Dermis lymphatic vessel endothelial cell (primary cell): ENCODE measurements at places on chromosomes 1 and 21. TPM values are rescaled to one million over a fixed set of nuclear protein-coding genes. Genes with fewer than 3 reads are reported as not detected.

The HORMAD1 gene
- 0.11 and 0.17 TPM in 2 replicates for total RNA-seq

The CFAP107 gene
- under 0.01 TPM in 1 of 2 replicates, not detected in the other for total RNA-seq

The ELAPOR1 gene
- under 0.01 TPM in 2 replicates for total RNA-seq

The S100A7A gene
- not detected in 2 replicates for total RNA-seq

The CAMK1G gene
- not detected in 2 replicates for total RNA-seq

The RNF223 gene
- not detected in 2 replicates for total RNA-seq

The ANKRD34A gene
- under 0.01 TPM in 2 replicates for total RNA-seq

The TRAF5 gene
- total RNA-seq, result 7.2 and 13.5 TPM in 2 replicates

The TEX38 gene
- not detected in 2 replicates for total RNA-seq

The PALMD gene
- 8.0 and 15.1 TPM in 2 replicates for total RNA-seq

The COL24A1 gene
- total RNA-seq, result not detected in 2 replicates

The GJA5 gene
- total RNA-seq, result under 0.01 and 0.09 TPM in 2 replicates

The TAL1 gene
- 72.0 and 121 TPM in 2 replicates for total RNA-seq

The DUSP10 gene
- total RNA-seq, result 5.7 and 7.6 TPM in 2 replicates

The CNIH3 gene
- total RNA-seq, result 1.8 and 2.3 TPM in 2 replicates

The ANKRD65 gene
- total RNA-seq, result 0.11 and 0.34 TPM in 2 replicates

The PLEKHN1 gene
- total RNA-seq, result 0.11 and 0.17 TPM in 2 replicates

The ATP1A4 gene
- total RNA-seq, result not detected in 2 replicates

The GSTM3 gene
- 41.9 and 88.1 TPM in 2 replicates for total RNA-seq

The LCE2A gene
- total RNA-seq, result not detected in 2 replicates

The S100A7 gene
- total RNA-seq, result not detected in 2 replicates

The ATP6V1G3 gene
- total RNA-seq, result 0.22 TPM in 1 of 2 replicates, not detected in the other

The GABRD gene
- total RNA-seq, result 0.86 and 1.3 TPM in 2 replicates

The TSPAN1 gene
- total RNA-seq, result 0.09 and 0.33 TPM in 2 replicates

The KCNQ4 gene
- total RNA-seq, result not detected in 2 replicates

The GBP3 gene
- total RNA-seq, result 4.9 and 6.2 TPM in 2 replicates

The ESRRG gene
- total RNA-seq, result not detected in 2 replicates

The KIRREL1 gene
- 17.7 and 18.7 TPM in 2 replicates for total RNA-seq

The S100A13 gene
- total RNA-seq, result 161 and 182 TPM in 2 replicates

The CELA3A gene
- total RNA-seq, result not detected in 2 replicates

The PROX1 gene
- total RNA-seq, result 81.7 and 125 TPM in 2 replicates

The MATN1 gene
- total RNA-seq, result 0.09 TPM in 1 of 2 replicates, not detected in the other

The TRIM58 gene
- total RNA-seq, result 0.33 and 0.43 TPM in 2 replicates

The NDC1 gene
- 8.3 and 12.5 TPM in 2 replicates for total RNA-seq

The CDCA8 gene
- total RNA-seq, result 1.2 and 1.5 TPM in 2 replicates

The SSX2IP gene
- 0.98 and 1.6 TPM in 2 replicates for total RNA-seq

The KISS1 gene
- 0.33 TPM in 1 of 2 replicates, not detected in the other for total RNA-seq

The IL12RB2 gene
- 0.11 TPM in 1 of 2 replicates, not detected in the other for total RNA-seq

The TRIM17 gene
- not detected in 2 replicates for total RNA-seq

The FUCA1 gene
- 12.8 and 15.1 TPM in 2 replicates for total RNA-seq

The PLPP3 gene
- 31.0 and 73.9 TPM in 2 replicates for total RNA-seq

The KCNJ9 gene
- total RNA-seq, result not detected in 2 replicates

The FCGR3A gene
- total RNA-seq, result not detected in 2 replicates

The LENEP gene
- 0.43 TPM in 1 of 2 replicates, not detected in the other for total RNA-seq

The INSRR gene
- not detected in 2 replicates for total RNA-seq

The S100A2 gene
- total RNA-seq, result 0.86 and 0.98 TPM in 2 replicates

The LCE1D gene
- not detected in 2 replicates for total RNA-seq

The MAP3K21 gene
- total RNA-seq, result 0.43 and 0.54 TPM in 2 replicates

The PKLR gene
- not detected in 2 replicates for total RNA-seq

The PTGS2 gene
- 3.4 and 5.9 TPM in 2 replicates for total RNA-seq

The OR2T5 gene
- total RNA-seq, result not detected in 2 replicates

The MTARC2 gene
- total RNA-seq, result 11.3 TPM in 2 replicates
